CD4-positive, alpha-beta T cell treated with Interleukin-21 for 1 hour (primary cell): ENCODE measurements at places on chromosomes 3 and 15.
A peak's percentile ranks its signal among the peaks of the same experiment; 100 is the strongest.

DNA sequence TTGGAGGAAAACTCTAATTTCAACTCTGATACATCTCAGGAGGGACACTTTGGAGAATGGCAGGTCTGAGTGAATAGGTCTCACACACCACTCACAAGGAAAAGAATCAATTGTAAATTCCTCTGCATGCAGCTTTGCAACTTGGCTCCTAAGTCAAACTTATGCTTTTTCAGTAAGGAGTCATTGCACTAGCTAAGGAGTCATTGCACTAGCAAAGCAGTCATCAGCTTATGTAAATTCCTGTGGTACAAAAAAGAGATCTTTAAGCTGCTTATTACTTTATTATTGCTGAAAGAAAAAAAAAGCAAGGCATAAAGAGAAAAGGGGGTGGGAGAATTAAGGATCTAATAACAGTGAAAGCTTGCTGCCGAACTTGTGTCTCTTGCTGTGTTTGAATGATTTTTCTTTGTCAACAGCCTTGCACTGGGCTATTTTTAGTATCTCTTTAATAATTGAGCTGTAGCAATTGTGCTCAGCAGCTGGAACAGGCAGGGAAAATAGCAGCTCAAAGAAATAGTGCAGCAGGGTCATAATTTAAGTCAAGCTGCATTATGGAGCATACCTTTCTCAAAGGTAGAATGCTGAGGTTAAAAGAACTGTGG is 154.3 kb upstream of the ARPP21 start:
- no peak for DNase-seq

DNA sequence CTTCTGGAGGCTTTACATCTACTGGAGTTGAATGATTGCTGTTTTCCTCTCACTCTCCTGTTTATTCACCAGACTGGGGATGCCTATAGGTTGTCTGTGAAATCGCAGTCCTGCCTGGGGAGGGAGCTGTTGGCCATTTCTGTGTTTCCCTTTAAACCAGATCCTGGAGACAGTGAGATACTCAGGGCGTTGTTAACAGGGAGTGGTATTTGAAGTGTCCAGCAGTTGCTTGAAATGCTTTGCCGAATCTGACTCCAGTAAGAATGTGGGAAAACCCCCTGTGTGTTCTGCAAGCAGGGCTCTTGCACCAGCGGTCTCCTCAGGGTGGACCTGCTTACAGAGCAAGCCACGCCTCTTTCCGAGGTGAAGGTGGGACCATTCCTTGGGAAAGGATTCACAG is 4.3 kb upstream of the LRRK1 start:
- DNase-seq = no peak

GRCh38 chr15:40323953-40324937 is 753 bp downstream of the INAFM2 start:
- DNase-seq = peak; percentile 27

- DNase-seq = no peak
Observed at GRCh38 chr3:190414297-190414696, 26.3 kb downstream of the CLDN16 start.

DNA sequence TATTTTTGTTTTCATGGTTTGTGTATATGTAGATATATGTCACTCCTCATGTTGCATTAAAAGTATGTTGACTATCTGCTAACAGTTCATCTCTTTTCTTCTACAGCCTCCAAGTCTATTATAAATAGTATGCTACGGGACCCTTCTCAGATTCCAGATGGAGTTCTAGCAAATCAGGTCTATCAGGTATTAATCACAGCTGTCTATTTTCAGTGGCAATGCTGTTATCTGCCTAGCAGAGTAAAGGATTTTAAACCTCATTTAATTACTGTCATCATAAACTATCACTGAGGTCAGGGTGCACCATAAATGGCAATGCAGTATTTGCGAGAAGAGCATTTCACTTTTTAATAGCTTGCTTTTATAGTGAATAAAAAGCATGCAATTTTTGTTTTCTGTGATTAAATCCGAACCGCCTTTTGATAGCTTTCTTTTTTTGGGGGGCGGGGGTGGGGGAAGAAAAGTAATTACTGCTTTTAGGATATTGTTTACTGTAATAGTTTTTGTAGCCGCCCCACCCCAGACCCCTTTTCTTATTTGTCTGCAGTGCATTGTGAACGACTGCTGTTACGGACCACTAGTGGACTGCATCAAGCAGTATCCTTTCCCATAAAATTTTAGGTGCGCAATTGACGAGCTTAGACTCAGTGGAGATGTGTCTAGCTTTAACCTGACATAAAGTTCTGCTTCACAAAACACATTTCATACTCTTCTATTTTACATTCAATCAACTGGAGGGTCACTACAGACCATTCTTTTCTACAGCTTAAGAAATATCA is 112.3 kb downstream of the CDIN1 start:
- no peak for DNase-seq

GRCh38 chr15:75817138-75817935 is 25.9 kb upstream of the UBE2Q2 start:
- DNase-seq = no peak

DNA sequence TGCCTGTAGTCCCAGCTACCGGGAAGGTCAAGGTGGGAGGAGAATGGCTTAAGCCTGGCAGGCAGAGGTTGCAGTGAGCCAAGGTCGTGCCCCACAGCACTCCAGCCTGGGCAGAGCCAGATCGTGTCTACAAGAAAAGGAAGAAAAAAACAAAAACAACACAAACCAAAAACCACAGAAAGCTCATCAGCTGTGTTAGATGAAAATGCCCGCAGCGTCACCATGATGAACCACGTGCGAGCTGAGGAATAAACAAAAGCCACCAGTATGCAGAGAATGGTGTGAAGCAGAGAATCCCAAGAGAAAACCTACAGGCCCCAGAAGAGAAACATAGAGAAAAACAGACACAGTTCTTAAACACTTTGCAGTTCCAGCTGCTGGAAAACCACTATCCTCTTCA is 19.7 kb upstream of the TM4SF19 start:
- peak; percentile 28 for DNase-seq

DNA sequence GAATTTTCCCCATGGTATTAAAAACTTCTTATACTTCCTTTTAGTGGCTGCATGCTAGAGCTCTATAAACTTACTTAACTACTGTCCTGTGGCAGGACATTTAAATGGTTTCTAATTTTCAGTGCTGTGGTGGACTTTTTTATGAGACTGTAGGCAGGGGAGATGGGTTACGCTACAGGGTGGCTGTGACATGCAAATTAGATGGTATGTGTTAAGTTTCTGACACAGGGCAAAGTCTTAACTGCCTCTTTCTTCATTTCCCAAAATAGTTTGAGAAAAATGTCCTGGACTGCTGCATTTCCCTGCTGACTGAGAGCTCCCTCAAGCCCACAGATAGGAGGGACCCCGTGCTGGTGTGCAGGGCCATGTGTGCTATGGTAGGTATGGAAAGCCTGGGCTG is 22.0 kb downstream of the TGM4 start:
- DNase-seq = no peak

DNA sequence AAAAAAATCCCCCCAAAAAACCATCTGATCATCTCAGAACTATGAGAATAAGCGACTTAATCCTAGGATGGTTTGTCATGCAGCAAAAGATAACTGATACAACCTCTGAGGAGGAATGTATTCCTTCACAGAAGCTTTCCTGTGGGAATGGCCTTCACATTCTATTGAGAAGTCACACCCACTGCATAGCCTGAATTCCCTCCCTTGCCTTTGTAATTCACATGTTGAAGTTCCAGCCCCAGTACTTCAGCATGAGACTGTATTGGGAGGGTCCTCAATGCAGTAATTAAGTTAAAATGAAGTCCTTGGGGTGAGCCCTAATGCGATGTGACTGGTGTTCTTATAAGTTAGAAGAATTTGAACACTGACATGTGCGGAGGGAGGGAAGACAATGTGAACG is 395.2 kb downstream of the TUSC7 start:
- DNase-seq = no peak

GRCh38 chr3:68764554-68764953 is 167.8 kb downstream of the TAFA4 start:
- DNase-seq = no peak

- no peak for DNase-seq
Observed at GRCh38 chr15:76206325-76206976, 104.8 kb downstream of the ETFA start.

GRCh38 chr3:17733215-17733614 is 9.2 kb downstream of the TBC1D5 start:
- DNase-seq = no peak

DNA sequence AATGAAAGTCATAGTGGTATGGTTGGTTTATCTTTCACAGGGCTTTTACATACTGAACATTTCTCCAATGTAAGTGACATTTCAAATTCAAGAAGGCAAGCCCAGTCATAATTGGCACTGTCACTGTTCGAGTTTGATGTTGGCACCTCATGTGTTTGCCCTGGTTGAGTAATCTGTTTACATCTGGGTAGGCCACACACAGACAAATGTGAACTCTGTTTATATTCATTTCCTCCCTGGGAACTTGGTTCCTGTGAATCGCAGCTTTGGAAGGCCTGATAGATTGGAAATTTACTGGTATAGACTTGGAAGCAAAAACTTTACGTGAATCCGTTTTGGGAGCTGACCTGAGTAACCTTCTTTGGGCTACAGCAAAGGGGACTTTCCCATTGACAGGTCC is 395.2 kb upstream of the AZI2 start:
- DNase-seq = no peak

GRCh38 chr3:12436514-12437220 is 47.6 kb upstream of the TSEN2 start:
- DNase-seq = no peak

GRCh38 chr3:39879581-39879980 is 70.2 kb downstream of the MYRIP start:
- DNase-seq = no peak

- no peak for DNase-seq
Observed at GRCh38 chr3:85567071-85567676, 608.4 kb downstream of the CADM2 start.

- no peak for DNase-seq
Observed at GRCh38 chr3:17158941-17159682, 274.4 kb downstream of the PLCL2 start.

GRCh38 chr3:157508461-157508860 is 5.2 kb upstream of the VEPH1 start:
- no peak for DNase-seq

DNA sequence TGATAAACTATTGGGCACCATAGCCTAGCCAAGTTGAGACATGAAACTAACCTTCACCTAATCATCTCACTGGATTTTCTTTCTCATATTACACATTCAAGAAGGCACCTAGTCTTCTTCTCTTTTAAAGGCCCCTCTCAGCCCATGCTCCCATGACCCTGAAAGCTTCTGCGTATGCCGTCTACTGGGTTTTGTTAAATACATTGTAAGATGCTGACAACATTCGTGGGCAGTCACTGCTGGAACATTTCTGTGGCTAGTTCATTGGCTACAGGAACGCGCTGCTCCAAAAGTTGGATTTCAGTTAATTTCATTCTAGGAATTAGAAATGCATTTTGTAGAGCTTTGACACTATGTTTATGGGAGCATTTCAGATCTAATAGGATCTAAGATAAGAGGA is 52.3 kb upstream of the CHD2 start:
- no peak for DNase-seq

DNA sequence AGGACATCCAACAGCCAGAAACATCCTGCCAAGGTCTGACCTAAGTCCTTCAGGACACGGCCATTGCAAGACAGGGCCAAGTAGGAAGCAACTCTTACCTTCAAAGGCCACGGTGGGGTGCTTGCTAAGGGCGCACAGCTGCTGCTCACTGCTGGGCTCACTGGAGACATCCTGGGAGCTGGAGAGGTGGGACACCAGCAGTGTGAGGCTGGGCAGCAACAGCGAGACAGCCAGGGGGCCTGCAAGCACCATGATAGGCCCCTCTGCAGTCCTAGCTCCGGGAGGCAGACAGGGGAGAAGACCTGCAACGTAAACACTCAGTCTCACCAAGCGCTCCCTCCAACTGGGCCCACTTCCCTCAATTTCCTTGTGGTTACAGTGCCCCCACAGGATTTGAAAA is 79.2 kb downstream of the SEMA5B start:
- DNase-seq = no peak

- no peak for DNase-seq
Observed at GRCh38 chr15:91578511-91578910, 275.0 kb upstream of the SLCO3A1 start.
